ENCODE measurements at places on chromosomes 5 and 9. TPM values are rescaled to one million over a fixed set of nuclear protein-coding genes. Genes with fewer than 3 reads are reported as not detected.

GRCh38 chr9:114511978-114512874 is 7.0 kb upstream of the WHRN start:
- peaks cover 88% of the 10 kb centered on the region for H3K27me3 ChIP-seq
- H3K36me3 ChIP-seq: peaks cover 2% of the 10 kb centered on the region
- peaks cover 8% of the 10 kb centered on the region for H3K4me1 ChIP-seq
- DNase-seq: no peak

GRCh38 chr5:90940227-90940995 is 381.8 kb downstream of the ADGRV1 start:
- H3K36me3 ChIP-seq: peaks cover 3% of the 10 kb centered on the region
- H3K4me1 ChIP-seq: peaks cover 4% of the 10 kb centered on the region

GRCh38 chr5:118052503-118052902 is 935.8 kb downstream of the DTWD2 start:
- no peaks in the 10 kb centered on the region for H3K36me3 ChIP-seq
- no peak for DNase-seq
- H3K4me3 ChIP-seq: no peak overlapping the region
- no peaks in the 10 kb centered on the region for H3K27me3 ChIP-seq
- H3K27ac ChIP-seq: no peak overlapping the region

- H3K36me3 ChIP-seq: no peaks in the 10 kb centered on the region
- peaks cover 67% of the 10 kb centered on the region for H3K4me1 ChIP-seq
- no peak for DNase-seq
- H3K4me3 ChIP-seq: peak overlapping the region; percentile 25
- H3K27me3 ChIP-seq: no peaks in the 10 kb centered on the region
These were observed 19.1 kb downstream of the CAMSAP1 start for GRCh38 chr9:135888126-135888765.

- no peak for DNase-seq
- H3K27me3 ChIP-seq: peaks cover 50% of the 10 kb centered on the region
- no peaks in the 10 kb centered on the region for H3K36me3 ChIP-seq
- no peak overlapping the region for H3K27ac ChIP-seq
- peaks cover 2% of the 10 kb centered on the region for H3K4me1 ChIP-seq
These were observed 8.2 kb upstream of the EPB41L4B start for GRCh38 chr9:109328978-109329637.

GRCh38 chr5:103356350-103357091 is 98.0 kb downstream of the MACIR start:
- no peak overlapping the region for H3K4me3 ChIP-seq
- DNase-seq: no peak
- H3K27ac ChIP-seq: no peak overlapping the region
- no peaks in the 10 kb centered on the region for H3K36me3 ChIP-seq
- H3K27me3 ChIP-seq: peaks cover 14% of the 10 kb centered on the region

- no peaks in the 10 kb centered on the region for H3K36me3 ChIP-seq
- no peak for DNase-seq
These were observed 53.0 kb downstream of the ZNF354C start for GRCh38 chr5:179113143-179113530.

DNA sequence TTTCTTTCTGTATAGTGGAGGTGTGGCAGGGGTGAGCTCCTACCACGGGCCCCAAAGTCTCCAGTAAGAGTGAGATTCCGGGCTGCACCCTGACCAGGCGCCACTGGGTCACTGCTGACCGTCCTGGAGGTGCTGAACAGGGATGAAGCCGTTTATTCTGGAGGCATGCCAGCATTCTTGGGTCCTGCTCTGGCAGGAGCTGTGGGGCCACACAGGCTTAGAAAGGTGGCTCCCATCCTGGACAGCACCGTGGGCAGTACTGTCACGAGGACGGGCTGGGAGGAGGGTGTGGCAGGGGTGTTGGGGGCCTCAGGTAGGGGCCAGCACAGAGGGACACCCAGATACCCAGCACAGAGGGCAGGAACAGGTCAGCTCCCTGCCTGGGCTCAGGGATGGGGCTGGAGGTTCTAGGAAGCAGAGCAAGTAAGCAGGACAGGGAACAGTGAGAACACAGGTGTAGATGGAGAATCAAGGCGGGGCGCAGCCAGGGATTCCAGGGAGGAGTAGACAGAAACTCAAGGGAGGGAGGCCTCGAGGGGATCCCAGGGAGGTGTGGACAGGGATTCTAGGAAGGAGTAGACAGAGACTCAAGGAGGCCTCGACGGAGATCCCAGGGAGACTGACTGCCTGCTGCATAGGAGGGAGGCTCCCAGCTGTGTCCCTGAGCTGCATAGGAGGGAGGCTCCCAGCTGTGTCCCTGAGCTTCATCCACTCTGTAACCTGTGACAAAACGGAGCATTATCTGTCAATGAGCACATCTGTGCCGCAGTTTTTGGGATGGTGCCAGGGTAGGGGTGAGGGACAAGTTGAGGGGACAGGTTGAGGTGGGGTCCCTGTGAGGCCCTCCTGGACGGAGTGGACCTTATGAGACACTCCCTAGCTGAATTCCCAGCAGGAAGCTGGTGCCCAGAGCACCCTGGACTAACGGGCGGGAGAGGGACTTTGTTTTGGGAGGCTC is 1.1 kb upstream of the PLEKHG4B start:
- peaks cover 6% of the 10 kb centered on the region for H3K4me1 ChIP-seq
- peaks cover 66% of the 10 kb centered on the region for H3K27me3 ChIP-seq
- H3K27ac ChIP-seq: no peak overlapping the region

GRCh38 chr9:86079421-86079831 is 19.9 kb downstream of the GOLM1 start:
- H3K36me3 ChIP-seq: no peaks in the 10 kb centered on the region
- no peaks in the 10 kb centered on the region for H3K4me1 ChIP-seq
- H3K27me3 ChIP-seq: peaks cover 12% of the 10 kb centered on the region
- H3K27ac ChIP-seq: no peak overlapping the region

- H3K27me3 ChIP-seq: peaks cover 6% of the 10 kb centered on the region
- no peak overlapping the region for H3K4me3 ChIP-seq
- no peaks in the 10 kb centered on the region for H3K36me3 ChIP-seq
- DNase-seq: no peak
- H3K27ac ChIP-seq: no peak overlapping the region
- H3K4me1 ChIP-seq: no peaks in the 10 kb centered on the region
These were observed 200.5 kb downstream of the ARHGEF28 start for GRCh38 chr5:73826301-73827105.

DNA sequence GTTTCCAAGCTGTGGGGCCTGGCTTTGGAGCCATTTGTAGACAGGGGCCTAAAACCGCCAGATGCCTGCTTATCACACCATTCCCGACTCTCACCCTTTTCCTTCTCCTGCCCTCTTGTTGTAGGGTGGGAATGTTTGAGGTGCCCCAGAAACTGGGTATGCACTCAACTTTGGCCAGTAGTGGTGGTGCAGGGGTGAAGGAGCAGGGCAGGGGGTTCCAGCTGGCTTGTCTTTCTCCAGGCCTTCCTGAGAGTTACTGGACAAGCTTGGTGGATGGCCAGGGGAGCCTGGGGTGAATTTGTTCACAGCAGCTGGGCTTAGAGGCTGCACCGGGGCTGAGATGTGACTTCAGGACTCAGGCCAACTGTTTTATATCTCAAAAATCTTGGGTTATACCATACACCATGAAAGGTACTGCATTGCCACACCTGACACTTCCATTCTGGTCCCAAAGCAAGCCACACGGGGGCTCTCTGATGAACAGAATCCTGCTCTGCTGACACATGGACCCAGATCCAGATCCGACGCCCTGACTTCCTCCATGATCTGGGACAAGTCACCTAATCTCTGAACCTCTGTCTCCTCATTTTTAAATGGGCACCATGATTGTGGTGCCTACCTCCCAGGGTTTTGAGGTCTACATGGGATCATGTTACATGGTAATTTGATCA is 62.1 kb downstream of the DAB2IP start:
- DNase-seq: no peak
- H3K4me3 ChIP-seq: no peak overlapping the region
- peaks cover 39% of the 10 kb centered on the region for H3K27me3 ChIP-seq
- no peaks in the 10 kb centered on the region for H3K4me1 ChIP-seq

DNA sequence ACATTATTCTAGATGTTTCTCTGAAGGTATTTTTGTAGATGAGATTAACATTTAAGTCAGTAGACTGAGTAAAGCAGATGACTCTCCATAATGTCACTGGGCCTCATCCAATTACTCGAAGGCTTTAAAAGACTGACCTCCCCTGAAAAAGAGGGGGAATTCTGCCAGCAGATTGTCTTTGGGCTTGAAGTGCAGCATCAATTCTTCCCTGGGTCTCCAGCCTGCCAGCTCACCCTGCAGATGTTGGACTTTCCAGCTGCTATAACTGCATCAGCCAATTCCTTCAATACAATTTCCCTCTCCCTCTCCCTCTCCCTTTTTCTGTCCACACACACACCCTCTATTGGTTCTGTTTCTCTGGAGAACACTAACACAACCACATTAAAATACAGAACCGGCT is 472.8 kb downstream of the SPOCK1 start:
- H3K4me3 ChIP-seq: no peak overlapping the region
- no peaks in the 10 kb centered on the region for H3K36me3 ChIP-seq
- peaks cover 5% of the 10 kb centered on the region for H3K4me1 ChIP-seq
- no peaks in the 10 kb centered on the region for H3K27me3 ChIP-seq
- H3K27ac ChIP-seq: no peak overlapping the region

DNA sequence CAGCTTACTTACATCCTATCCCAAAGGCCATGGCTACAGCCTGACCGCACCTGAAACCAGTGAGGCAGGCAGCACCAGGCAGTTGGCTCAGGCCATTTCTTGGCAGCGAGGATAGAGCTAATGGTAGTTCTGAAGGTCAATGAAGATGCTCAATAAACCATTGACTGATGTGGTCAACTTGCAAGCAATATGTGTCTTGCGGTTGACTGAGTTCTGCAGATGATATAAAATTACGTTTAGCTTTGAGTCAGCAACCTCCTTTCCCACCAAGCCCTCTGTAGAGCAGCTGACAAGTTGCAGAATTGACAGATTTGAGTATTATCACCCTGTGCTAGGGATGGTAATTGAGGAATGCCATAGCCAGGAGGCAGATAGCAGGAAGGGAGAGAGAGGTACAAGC is 189.0 kb upstream of the PUM3 start:
- H3K4me3 ChIP-seq: no peak overlapping the region
- H3K36me3 ChIP-seq: no peaks in the 10 kb centered on the region
- no peak for DNase-seq

- DNase-seq: no peak
- no peak overlapping the region for H3K4me3 ChIP-seq
- H3K27me3 ChIP-seq: no peaks in the 10 kb centered on the region
- H3K27ac ChIP-seq: no peak overlapping the region
- H3K4me1 ChIP-seq: no peaks in the 10 kb centered on the region
These were observed 10.4 kb downstream of the TAF11L12 start for GRCh38 chr5:17620627-17621026.

- peak overlapping the region; percentile 50 for H3K4me3 ChIP-seq
- H3K4me1 ChIP-seq: peaks cover 21% of the 10 kb centered on the region
- DNase-seq: no peak
- peak overlapping the region; percentile 27 for H3K27ac ChIP-seq
- no peaks in the 10 kb centered on the region for H3K27me3 ChIP-seq
These were observed 106.5 kb downstream of the ANKRD55 start for GRCh38 chr5:56126487-56127179.

DNA sequence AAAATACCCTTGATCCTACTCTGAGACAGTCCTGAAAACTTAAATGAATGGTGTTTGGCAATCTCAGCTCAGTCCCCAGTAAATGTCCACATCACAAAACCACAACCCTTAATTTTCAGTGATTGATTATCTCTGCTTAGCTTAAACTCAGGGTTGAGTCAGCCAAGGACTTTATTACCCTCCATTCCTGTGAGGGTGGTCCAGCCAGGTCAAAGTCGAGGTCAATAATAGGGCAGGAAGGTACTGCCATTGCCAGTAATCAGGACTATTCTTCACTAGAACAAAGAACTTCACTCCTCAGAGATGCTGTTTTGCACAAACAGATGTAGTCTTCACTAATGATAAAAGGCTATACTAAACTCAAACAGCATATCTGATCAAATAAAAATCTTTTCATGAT is 499.4 kb downstream of the ISL1 start:
- no peak for DNase-seq
- H3K27ac ChIP-seq: no peak overlapping the region

DNA sequence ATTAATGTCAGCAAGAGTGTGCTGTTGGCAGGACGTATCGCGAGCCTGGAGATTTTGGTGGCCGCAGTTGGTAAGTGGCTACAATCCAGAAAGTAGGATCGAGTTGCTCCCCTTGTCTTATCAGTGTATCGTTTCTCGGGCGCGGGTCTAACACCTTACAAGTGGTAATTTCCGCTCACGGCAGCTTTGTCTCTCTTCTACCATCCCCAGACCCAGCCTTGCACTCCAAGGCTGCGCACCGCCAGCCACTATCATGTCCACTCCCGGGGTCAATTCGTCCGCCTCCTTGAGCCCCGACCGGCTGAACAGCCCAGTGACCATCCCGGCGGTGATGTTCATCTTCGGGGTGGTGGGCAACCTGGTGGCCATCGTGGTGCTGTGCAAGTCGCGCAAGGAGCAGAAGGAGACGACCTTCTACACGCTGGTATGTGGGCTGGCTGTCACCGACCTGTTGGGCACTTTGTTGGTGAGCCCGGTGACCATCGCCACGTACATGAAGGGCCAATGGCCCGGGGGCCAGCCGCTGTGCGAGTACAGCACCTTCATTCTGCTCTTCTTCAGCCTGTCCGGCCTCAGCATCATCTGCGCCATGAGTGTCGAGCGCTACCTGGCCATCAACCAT is 1.1 kb downstream of the PTGER4 start:
- peak; percentile 23 for DNase-seq
- peaks cover 57% of the 10 kb centered on the region for H3K4me1 ChIP-seq
- no peaks in the 10 kb centered on the region for H3K27me3 ChIP-seq
- H3K36me3 ChIP-seq: peaks cover 17% of the 10 kb centered on the region
- peak overlapping the region; percentile 97 for H3K4me3 ChIP-seq

- H3K27ac ChIP-seq: no peak overlapping the region
- H3K27me3 ChIP-seq: peaks cover 30% of the 10 kb centered on the region
- no peaks in the 10 kb centered on the region for H3K4me1 ChIP-seq
- DNase-seq: no peak
These were observed 220.7 kb downstream of the DRD1 start for GRCh38 chr5:175223291-175223690.

DNA sequence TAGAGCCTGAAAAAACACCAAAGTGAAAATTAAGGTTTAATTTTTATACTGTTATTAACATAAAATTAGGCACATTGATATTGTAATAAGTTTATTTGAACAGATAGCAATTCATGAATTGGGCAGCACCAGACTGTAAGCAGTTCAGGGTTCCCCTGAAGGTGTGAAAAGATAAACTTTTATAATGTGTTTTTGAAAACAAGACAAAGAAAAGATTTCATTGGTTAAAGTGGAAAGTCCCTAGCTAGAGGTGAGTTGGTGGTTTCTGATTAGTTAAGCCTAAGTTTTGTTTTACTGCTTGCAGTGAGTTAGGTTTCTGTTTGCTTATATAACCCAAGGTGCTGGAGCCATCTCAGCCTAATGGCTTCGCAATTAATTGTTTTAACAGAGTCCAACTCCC is 96.5 kb upstream of the RPS23 start:
- no peak overlapping the region for H3K27ac ChIP-seq
- H3K4me1 ChIP-seq: no peaks in the 10 kb centered on the region

GRCh38 chr5:64973215-64973614 is 204.5 kb downstream of the CWC27 start:
- H3K27me3 ChIP-seq: no peaks in the 10 kb centered on the region
- H3K4me1 ChIP-seq: no peaks in the 10 kb centered on the region
- DNase-seq: no peak
- H3K4me3 ChIP-seq: no peak overlapping the region
- H3K27ac ChIP-seq: no peak overlapping the region

- no peaks in the 10 kb centered on the region for H3K27me3 ChIP-seq
- peak overlapping the region; percentile 79 for H3K27ac ChIP-seq
- no peak for DNase-seq
- peaks cover 19% of the 10 kb centered on the region for H3K4me1 ChIP-seq
- H3K4me3 ChIP-seq: no peak overlapping the region
- peaks cover 7% of the 10 kb centered on the region for H3K36me3 ChIP-seq
These were observed 17.9 kb downstream of the TMEM167A start for GRCh38 chr5:83059341-83059740.

Gene NRARP
- 0.42 TPM for total RNA-seq

Gene SLC1A1
- 0.13 TPM for total RNA-seq

Gene PRR16
- total RNA-seq: not detected

Gene DIRAS2
- total RNA-seq: not detected

Gene OR13C9
- total RNA-seq: not detected

Gene PCDHB7
- not detected for total RNA-seq

Gene GABRP
- total RNA-seq: not detected

Gene LCN15
- not detected for total RNA-seq
